ENCODE measurements at places on chromosomes 3 and 15.

GRCh38 chr15:40296561-40297230, 11.0 kb downstream of the PLCB2 start:
- no peak for DNase-seq

DNA sequence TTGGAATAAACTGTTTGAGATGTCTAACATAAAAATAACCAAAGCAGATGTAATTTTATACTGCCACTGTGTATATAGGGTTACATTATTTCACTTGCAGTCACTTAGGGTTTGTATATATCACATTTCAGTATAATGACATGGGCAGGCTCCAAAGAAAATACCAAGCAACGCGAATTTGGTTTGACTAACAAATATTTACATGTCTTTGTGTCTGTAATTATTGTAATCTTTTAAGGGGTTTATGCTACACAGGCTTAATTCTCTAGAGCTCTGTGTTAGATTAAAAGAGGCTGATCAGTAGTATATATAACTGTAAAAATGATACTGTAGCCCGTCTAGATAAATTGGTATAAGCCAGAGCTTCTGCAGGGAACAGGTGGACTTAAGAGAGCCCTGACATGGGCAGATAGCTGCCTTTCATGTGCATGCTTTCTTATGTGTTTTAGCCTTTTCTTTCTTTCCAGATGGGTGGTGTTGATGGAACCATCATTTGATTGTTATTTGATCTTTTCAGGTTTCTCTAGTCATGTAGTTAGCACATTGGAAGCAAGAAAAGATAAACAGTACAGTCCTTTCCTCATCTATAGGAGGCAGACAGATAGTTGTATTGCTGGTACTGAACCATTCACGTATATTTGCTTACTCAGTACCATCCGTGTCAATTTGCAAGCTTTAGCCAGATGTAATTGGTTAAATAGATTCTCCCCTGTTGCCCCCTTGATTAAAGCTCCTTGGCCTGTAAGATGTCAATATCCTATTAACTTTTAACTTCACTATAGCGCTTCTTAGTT, 86.1 kb downstream of the GALK2 start:
- peak; percentile 62 for DNase-seq

DNA sequence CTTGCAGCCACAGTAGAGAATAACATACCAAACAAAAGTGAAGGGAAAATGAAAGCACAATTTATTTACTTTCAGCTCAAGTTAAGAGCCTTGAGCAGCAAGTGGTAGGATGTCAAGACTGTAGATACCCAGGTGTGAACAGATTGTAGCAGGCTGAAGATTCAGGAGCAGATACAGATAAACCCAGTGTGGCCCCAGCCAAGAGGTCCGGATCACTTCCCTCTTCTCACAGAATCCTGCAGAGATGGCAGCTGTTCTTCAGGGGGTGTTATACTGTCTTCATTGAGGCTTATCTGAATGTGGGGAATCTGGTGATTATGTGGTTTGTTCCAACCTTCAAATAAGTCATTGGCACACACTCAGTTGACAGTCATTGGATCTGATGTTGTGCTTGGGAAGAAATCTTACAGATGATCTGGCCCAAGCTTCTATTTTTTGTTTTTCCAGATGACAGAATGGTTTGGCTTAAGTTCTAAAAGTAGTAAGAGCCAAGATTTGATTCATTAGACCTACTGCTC, 2.2 kb downstream of the STARD9 start:
- no peak for DNase-seq

- DNase-seq, result no peak
Measured at GRCh38 chr3:101542957-101543356, 18.7 kb upstream of the TRMT10C start.

DNA sequence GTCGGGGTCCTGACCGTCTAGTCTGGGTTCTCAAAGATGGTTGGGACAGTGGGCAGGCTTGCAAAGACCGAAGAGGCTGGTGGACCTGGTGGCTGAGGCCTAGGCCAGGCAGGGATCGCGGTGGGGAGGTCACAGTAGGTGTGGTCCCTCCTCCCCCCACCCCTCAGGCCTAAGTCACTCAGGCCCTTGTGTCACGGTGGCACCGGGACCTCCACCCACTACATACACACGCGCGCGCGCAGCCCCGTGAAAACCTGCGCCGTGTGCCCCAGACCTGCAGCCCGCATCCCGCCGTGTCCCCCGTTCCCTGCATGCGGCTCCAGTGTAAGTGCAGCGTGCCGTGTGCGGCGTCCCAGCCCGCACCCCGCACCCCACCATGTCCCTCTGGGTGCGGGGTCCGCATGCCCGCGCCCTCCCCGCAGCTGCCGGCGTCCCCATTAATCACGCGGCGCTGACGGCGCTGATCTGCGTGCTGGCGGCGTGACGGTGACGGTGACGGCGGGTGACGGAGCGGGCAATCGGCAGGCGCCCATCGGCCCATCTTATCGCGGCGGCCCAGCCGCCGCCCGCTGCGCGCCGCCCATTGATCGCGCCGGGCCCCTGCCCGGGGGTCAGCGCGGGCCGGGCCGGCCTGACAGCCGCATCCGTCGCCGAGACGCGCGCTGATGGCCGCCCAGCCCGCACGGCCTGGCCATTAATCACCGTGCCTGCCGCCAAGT, 24.4 kb downstream of the SEC61A1 start:
- DNase-seq, result no peak

GRCh38 chr3:14146381-14147065, 21.7 kb downstream of the TMEM43 start:
- no peak for DNase-seq

GRCh38 chr3:196639483-196640296, at the start of gene NRROS:
Gene NRROS, plus strand, starts transcription at chr3:196639694. Its CDS starts 14,846 bp downstream, at chr3:196654540.
- peak; percentile 62 for DNase-seq

DNA sequence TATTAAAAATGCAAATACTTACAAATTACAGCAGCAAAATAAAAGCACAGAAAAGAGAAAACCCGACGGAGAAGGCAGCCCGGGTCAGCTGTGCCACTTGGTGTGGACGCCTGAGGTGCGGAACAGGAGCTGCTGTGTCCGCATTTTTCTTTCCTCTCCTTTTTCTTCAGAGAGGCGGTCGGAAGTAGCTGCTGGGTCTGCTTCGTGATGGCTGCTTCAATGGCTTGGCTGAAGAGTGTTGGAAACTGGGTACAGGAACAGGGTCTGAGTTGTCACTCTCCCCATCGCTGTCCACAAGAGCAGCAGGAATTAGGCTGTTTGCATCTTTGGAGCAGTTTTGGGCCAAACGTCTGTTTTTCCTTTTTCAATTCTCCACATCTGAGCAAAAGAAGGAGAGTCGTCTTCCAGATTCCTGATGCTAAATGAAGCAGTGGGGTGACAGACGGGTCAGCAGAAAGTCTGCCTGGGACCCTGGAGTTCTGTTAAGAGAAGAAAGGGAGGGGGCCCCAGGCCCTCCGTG, 53.5 kb upstream of the ARL8B start:
- no peak for DNase-seq

GRCh38 chr15:51738553-51738952, 1.1 kb upstream of the LYSMD2 start:
- DNase-seq, result no peak

- DNase-seq, result no peak
Measured at GRCh38 chr15:85592148-85592547, 202.6 kb downstream of the KLHL25 start.

DNA sequence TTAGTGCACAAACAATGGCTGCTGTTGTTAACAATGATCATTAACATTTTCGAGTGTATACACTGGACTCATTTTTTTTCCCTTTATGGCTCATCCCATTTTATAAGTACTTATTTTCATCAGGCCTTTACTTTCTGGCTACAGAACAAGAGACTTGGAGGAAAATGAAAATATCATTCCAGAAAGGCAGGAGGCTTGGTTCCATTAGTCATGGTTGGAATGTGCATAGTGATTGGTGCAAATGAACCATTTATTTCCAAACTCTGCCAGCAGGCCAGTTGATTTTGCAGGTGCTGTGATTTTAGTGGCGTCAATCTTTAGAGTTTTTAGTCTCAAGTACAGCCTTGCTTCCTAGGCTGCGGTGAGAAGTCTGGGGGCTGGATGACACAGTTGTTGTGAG, 151.8 kb downstream of the ITPR1 start:
- no peak for DNase-seq

- no peak for DNase-seq
Measured at GRCh38 chr15:50251638-50252182, 13.8 kb downstream of the HDC start.

DNA sequence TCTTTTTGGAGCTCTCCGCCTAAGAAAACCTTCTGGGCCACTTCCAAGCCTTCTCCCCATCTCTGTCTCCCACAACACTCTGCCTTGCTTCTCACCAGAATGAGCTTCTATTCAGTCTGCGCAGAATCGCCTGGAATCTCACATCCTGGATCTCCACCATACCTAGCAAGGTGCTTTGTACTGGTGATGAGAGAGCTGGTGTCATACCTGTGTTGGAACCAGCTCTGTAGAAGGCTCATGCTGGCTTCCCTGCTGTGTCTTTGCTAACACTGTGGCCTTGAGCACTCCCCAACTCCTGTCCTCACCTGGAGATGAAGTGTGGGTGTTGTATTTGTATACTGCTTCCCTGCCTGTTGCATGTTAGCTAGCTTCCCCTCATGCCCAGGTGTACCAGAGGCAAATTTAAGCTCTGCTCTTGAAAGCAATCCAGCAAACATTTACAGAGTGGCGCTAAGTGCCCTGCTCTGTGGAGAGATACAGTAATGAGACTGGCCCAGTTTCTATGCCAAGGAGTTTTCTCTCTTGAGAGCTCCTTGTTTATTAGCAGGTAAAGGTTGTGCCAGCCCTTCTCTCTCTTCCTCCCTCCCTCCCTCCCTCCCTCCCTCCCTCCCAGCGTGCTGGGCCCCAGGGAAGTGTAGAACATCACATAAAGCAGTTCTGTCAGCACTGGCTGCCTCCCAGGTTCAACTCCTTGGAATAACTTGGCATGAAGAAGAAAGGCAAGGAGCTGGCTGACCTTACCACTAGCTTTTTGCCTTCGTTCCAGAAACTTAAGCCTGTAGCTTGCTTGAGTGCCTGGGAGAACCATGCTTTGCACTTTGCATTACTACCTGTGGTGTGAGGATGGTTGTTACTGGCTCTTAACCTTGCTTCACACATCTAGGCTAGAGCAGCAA, 54.9 kb downstream of the TRIM71 start:
- peak; percentile 3 for DNase-seq

- DNase-seq, result peak; percentile 11
Measured at GRCh38 chr3:135325096-135325495, 530.0 kb downstream of the EPHB1 start.

DNA sequence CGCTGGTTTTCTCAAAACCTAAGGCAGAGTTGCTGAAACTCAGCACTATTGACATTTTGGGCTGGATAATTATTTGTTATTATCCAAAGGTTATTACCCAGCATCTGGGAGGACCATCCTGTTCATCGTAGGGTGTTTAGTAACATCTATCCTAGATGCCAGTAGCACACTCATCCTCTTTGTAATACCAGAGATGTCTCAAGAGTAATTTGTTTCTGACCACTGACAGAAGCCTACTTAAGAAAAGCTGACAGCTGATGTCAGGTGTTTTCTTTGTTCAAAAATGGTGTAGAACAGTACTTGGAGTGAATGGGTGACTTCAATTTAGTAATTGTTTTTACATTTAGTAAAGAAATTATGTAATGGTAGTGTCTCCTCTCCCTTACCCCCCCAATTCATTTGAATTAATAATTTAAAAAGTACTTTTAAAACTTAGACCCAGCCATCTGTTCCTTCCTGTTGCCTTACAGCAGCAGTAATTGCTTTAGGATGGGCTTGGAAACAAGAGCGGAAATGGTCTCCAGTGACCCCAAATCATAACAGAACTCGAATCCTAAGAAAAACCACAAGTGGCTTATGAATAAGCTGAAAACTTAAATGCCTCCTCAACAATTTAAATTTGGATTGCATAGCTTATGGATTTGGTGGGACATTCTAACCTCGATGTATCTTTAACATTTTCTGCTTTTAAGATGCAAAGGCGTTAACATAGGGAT, 105.4 kb downstream of the PTPRG start:
- DNase-seq, result no peak
